ENCODE measurements at places on chromosomes 4 and X.

- DNase-seq: peak; percentile 45
Measured at GRCh38 chrX:17788439-17788838, 51.1 kb downstream of the SCML1 start.

DNA sequence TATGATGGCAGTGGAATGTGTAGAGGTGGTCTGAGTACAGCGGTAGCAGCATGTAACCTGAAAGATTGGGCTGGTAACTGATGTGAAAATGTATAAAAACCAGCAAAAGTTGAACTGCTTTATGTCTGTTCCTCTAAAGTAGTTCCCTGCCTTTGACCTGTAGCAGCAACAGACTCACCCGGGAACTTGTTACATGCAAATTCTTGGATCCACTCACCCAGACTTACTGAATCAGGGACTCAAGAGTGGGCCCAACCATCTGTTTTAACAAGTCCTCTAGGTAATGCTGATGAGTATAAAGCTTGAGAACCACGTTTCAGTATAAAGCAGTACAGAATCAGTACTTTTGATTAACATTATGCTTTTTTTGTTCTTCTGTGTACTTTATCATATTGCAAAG lies 84.7 kb downstream of the RAP1GDS1 start:
- DNase-seq: no peak

- DNase-seq: no peak
Measured at GRCh38 chrX:118239178-118239870, 106.6 kb upstream of the WDR44 start.

GRCh38 chrX:135302269-135302873 lies 6.9 kb upstream of the ETDC start:
- no peak for DNase-seq

DNA sequence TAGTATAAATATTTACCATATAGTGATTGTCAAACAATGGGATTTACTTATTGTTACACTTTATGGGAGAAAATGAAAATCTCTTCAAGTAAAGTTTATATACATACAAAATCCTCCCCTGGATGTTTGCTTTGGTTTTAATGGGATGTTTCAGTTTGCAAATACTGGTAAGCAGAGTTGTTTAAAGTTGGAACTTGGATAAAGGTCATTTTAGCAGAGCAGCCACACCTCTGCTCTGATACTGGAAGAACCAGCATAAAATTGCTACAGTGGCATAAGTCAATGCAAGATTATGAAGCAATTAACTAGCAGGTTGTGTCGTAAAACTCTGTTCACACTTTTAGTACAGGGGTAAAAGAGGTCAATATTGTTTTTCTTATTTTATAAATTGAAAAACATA lies 101.2 kb downstream of the TRAPPC11 start:
- no peak for DNase-seq

DNA sequence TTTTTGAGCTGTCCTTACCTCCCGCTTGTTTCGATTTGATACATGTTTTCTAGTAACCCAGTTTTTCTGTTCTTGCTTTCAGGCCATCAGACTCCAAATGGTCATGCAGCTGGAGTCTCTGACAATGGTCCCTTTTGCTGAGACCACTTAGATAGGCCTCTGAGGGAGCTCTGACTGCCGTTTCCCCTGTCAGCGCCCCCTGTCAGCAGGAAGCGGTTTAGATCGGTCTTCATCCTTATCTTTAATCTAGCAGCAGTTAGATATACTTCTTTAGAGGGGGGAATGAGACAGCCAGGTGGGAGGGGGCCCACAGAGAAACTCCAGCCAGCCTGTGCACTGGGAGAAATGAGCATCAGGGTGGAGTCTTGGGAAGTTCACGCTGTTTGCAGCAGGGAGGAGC lies 457.9 kb downstream of the GPAT3 start:
- peak; percentile 5 for DNase-seq

Measured in activated CD4-positive, alpha-beta T cell treated with anti-CD3 and anti-CD28 coated beads, Interleukin-10, Interleukin-2, amounts not matched to agents 100 ng/mL and 50 ng/mL, durations not matched to agents 16 hours and 8 hours (primary cell).